ENCODE measurements at places on chromosomes 12 and 14. TPM values are rescaled to one million over a fixed set of nuclear protein-coding genes. Genes with fewer than 3 reads are reported as not detected.

DNA sequence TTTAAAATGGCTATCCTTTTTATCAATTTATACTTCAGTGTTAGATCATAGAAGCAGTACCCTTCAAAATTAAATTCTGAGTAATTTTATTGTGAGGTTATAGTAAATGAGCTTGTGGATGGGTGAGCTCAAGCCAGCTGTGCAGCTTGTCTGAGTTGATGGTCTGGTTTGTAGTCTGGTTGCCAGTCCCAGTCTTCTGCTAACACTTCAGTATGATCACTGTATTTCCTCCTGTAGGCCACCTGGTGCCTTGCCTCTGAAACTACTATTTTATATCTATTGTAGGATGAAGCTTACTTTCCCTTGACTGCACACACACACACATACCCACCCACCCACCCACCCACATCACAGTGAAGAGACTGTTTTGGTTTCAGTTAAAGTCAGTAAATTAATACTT, 496.4 kb downstream of the PCNX1 start:
- DNase-seq = no peak

DNA sequence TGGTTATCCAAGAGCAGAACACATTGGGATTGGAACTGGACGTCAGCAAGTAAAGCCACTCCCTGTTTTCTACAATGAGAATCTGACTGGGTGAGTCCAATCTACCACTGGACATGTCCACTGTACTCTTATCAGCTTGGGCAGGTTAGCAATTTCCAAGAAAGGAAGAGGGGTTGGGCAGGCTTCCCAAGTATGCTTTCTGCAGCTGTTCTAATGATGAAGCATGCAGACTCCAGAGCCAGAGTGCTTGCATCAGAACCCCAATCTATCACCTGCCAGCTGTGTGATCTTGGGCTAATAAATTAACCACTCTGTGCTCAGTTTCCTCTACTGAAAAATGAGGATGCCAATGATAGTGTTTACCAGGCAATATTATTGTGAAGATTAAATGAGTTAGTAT, 92.0 kb downstream of the EMP1 start:
- DNase-seq = no peak

GRCh38 chr14:35369701-35370191, 34.8 kb downstream of the NFKBIA start:
- no peak for DNase-seq

Gene ZC2HC1C
- 0.27 TPM for total RNA-seq

DNA sequence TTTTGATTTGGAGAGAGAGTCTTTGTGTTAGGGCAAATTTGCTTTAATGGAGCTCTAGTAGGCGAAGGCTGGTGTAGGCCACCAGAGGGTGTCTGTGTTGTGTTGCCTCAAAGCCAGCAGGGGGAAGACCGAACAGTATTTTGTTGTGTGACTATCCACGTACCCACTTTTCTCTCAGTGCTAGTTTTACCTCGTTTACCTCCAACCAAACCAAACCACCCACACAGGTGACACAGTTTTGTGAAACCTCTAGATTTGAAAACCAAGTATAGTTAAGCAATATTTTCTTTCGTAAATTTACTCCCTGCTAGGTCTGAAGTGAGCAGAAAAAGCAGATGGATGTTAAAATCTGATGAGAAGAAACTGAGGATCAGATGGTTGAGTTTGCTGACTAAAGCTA, 36.3 kb upstream of the NPFF start:
- DNase-seq = no peak

GRCh38 chr12:115975411-115975810, 302.1 kb downstream of the MED13L start:
- no peak for DNase-seq

DNA sequence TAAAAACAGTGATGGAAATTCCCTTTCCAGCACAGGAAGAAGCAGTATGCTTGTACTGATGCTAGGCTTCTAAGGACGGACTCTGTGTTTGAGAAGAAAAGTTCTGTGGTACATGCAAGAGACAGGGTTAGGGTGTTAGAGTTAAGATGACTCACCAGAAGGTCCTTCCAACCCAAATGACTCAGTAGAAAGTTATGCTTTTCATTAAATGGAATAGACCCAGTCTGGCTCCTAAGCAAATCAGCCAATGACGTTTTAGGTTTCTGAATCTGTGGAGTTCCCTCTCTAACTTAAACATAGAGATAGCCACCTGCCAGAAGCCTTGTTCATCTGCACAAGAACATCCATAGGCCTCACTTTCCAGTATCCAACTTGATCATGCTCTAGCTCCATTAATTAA, 5.7 kb downstream of the PTHLH start:
- DNase-seq = no peak

DNA sequence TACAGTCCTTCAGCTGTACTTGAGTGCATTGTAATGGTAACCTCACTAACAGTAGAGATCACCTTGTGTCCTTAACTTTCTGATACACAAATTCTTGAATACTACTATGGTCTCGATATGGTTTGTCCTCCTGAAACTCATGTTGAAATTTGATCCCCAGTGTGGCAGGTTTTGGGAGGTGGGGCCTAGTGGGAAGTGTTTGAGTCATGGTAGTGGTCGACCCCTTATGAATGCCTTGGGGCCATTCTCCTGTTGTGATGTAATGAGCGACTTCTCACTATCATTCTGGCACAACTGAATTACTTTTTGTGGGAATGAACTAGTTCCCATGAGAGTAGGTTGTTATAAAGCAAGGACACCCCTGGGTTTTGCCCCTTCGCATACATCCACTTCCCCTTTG, 52.3 kb downstream of the IPO8 start:
- no peak for DNase-seq

Gene TMPRSS12
- total RNA-seq = not detected

Gene SYCP3
- not detected for total RNA-seq

Gene SLC5A8
- total RNA-seq = not detected

GRCh38 chr12:57089271-57090245, 644 bp downstream of the NAB2 start:
- DNase-seq = no peak

Gene NEUROD4
- total RNA-seq = not detected

DNA sequence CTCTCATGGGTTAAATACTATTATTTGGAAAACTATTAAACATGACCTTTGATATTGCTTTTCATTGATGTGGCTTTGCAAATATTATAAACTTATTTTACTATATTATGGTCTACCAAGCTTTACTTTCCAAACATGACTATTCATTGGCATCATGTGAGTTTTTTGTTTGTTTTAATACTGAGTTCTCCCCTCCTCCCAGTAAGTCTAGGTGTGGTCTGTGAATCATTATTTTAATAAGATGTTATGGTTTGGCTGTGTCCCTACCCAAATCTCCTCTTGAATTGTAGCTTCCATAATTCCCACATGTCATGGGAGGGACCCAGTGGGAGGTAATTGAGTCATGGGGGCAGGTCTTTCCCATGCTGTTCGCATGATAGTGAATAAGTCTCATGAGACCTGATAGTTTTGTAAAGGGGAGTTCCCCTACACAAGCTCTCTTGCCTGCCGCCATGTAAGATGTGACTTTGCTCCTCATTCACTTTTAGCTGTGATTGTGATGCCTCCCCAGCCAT, 80.0 kb downstream of the BORCS5 start:
- DNase-seq = no peak

- DNase-seq = no peak
Observed at GRCh38 chr12:95201056-95201670, 16.1 kb downstream of the FGD6 start.

DNA sequence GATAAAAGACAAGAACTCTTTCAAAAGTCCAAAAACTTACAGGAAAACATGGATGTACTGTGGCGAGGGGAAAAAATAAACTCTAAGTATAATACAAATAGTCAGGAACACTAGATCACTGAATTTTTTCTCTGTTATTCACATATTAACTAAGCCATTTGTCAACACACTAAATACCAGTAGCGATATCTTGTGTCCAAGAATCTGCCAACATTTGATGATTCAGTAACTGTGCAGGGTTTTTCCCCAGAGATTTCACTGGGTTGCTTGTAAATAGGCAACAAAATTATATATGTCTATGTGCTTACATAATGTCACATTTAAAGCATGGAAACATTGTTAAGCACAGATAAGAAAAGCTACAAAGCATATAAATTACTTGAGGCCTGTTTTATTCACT, 205.9 kb downstream of the KIF21A start:
- no peak for DNase-seq

- no peak for DNase-seq
Observed at GRCh38 chr12:59357811-59358210, 238.0 kb upstream of the SLC16A7 start.

Gene CLEC4E
- total RNA-seq = 4.5 TPM

Gene KRT75
- total RNA-seq = not detected

Gene EFS
- total RNA-seq = 38.2 TPM

Gene LRTM2
- total RNA-seq = not detected

DNA sequence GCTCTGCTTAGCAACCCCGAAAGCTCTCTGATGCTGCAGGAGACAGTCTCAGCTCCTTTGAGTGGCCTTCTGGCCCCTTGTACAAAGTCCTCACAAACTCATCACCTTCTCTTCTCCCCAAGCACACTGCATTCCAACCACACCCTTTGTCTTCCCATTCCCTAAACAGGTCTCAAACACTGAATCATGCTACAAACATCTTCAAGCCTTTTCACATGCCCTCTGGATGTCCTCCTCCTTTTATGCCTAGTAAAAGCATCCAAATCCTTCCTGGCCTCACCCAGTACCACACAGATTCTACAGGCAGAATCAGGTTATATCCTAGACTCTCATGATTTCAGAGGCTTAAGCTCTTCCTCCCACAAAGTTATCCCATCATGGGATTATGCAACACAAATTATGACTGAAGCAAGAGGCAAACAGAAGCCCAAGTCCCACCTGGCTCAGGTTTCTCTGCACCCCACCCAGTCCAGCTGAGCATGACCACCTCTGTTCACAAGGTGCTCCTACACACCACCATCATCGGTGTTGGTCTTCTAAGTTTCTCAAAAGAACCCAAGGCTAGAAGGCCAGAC, 61.4 kb upstream of the PCED1B start:
- DNase-seq = no peak

Gene FAIM2
- total RNA-seq = 2.8 TPM

Gene PAX9
- total RNA-seq = 4.5 TPM

GRCh38 chr12:65199604-65200003, 30.2 kb downstream of the LEMD3 start:
- no peak for DNase-seq

DNA sequence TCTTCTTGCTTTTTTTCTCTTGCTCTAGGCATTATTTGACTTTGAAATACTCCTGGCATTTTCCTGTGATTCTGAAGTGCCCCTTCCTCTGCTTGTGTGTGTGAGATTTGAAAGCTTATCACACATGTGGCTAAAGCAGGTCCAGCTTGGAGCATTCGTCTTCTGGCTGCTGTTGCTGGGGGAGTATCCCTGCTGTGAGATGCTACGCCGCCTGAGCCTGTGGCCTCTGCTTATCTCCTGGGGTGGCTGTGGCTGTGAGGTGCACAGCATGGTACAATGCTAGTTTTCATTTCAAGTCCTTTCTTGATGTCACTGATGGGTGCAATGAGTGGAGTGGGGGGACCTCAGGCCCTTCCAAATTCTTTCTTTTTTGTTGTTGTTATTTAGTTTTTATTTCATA, 371.8 kb downstream of the ZFP36L1 start:
- DNase-seq = no peak

DNA sequence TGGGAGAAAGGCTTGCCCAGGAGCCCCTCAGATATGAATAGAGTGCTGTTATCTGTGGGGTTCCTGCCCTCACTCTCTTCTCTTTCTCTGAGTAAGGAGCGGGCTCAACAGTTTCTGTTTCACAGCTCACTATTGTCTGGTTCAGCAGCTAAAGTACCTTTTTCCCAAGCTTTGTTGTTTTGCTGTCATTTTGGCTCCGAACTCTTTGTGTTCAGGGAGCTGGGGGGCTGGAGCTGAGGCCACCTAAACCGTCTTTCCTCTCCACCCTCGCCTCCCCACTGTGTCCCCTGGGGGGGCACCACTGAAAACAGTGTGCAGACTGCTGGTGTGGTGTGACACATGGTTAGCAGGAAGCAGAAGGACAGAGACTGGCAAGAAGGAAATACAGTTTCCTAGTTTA, 51.4 kb downstream of the FBXW8 start:
- DNase-seq = no peak

DNA sequence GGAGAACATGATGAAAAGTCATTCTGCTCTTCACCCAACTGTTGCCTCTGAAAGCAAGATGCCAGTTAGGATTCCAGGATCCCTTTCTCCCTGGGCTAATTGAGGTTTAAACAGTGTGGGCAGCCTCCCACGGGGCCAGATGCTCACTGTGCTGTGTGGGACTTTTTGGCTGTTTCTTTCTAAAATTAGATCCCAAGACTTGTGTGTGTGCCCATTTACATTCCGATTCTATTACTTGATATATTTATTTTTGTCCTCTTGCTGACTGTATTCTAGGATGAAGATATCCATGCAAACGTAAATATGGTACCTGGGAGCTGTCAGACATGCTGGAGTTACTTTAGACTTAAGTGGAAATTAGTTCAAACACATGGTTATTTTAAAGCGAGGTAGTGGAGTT, 6.2 kb downstream of the IFT43 start:
- no peak for DNase-seq

- DNase-seq = no peak
Observed at GRCh38 chr12:2171672-2172426, 119.1 kb downstream of the CACNA1C start.

DNA sequence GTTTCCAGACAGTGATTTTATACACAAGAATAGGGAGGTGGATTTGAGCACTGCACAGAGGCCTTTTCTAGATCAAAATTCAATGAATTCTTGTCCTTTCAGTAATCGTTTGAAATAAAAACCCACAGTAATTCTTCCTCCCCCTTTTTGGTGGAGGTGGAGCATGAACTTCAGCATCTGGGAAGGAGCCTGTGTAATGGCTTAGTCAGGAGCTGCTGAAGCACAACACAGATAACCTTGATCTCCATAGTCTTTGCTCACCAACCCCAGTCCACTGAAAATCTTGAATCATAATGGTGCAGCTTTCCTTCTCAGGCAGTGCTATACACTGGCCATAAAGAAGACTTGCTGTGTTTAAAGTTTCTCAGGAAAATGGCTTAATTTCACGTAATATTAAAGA, 6.4 kb upstream of the TBPL2 start:
- DNase-seq = no peak

DNA sequence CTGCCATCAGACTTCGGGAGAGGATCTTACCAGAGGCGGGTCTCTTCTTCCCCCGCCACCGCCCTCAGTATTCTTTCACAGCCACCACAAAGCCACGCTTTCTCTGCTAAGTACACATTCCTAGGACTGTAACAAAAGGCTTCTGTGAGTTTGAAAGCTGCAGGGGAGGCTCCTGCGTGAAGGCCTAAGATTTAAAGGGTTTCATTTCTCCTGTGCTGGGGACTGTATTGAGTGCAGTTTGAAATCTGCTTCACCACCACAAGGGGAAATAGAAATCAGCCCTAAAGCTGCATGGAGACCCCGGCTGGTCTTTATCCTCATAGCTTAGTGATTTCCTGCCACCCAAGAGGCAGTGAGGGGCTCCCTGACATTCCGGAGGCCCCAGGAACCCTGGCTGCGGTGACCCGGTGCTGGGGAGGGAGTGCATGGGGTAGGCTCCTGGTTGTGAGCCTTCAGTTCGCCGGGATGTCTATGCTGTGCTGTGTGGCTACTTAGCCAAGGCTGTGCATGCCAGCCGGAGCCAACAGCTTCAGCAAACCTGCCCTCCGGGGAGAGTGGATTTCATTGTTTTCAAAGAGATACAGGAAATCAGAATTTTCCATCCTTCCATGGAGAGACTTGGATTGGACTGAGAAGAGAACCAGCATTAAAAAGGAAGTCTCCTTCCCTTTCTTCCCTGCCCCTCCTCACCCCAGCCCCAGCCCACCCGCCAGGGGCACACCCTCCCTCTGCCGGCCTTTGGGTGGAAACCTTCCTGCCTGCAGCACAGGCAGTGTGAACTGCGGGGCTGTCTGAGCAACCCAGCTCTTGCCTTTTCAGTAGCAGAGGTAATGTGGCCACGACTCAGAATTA, 163.3 kb downstream of the ETV6 start:
- DNase-seq = no peak

Gene NANOG
- 0.27 TPM for total RNA-seq

Gene CCDC196
- not detected for total RNA-seq

Measured in thoracic aorta (tissue), 2 donors.